Temporal lobe (tissue), 4 donors: ENCODE measurements at places on chromosomes 2 and 18. TPM values are rescaled to one million over a fixed set of nuclear protein-coding genes. Genes with fewer than 3 reads are reported as not detected.

TMEM200C gene
- 20.4 TPM for total RNA-seq

GNAL gene
- total RNA-seq, result 80.6 TPM

STARD6 gene
- total RNA-seq, result not detected

ARHGAP28 gene
- 16.2 TPM for total RNA-seq

RGPD8 gene
- total RNA-seq, result 20.9 TPM

C2orf72 gene
- total RNA-seq, result 31.0 TPM

RUFY4 gene
- not detected for total RNA-seq

RAD51AP2 gene
- 0.25 TPM for total RNA-seq

CD226 gene
- total RNA-seq, result 0.74 TPM

TRABD2A gene
- total RNA-seq, result under 0.01 TPM

CCL20 gene
- total RNA-seq, result not detected

RPRD1A gene
- 82.6 TPM for total RNA-seq

ECEL1 gene
- total RNA-seq, result 1.5 TPM

IL36G gene
- total RNA-seq, result not detected

PTPRN gene
- total RNA-seq, result 32.7 TPM

REG3A gene
- total RNA-seq, result not detected

RAB6C gene
- 0.98 TPM for total RNA-seq

ZAP70 gene
- 0.49 TPM for total RNA-seq

TRPM8 gene
- total RNA-seq, result under 0.01 TPM

IL36RN gene
- not detected for total RNA-seq

METAP1D gene
- 6.6 TPM for total RNA-seq

MYCN gene
- total RNA-seq, result 47.5 TPM

SOX11 gene
- total RNA-seq, result 312 TPM

KCNIP3 gene
- total RNA-seq, result 3.0 TPM

ST6GAL2 gene
- 76.0 TPM for total RNA-seq

ZFAND2B gene
- total RNA-seq, result 6.6 TPM

FBXO48 gene
- 0.49 TPM for total RNA-seq

GKN2 gene
- 0.25 TPM for total RNA-seq

HOXD12 gene
- not detected for total RNA-seq

GRB14 gene
- 12.0 TPM for total RNA-seq

CRYBA2 gene
- not detected for total RNA-seq

MALL gene
- total RNA-seq, result 1.5 TPM

NCKAP5 gene
- total RNA-seq, result 9.3 TPM
